ENCODE measurements at places on chromosomes 5 and 9. TPM values are rescaled to one million over a fixed set of nuclear protein-coding genes. Genes with fewer than 3 reads are reported as not detected.

GRCh38 chr5:15326471-15326870, 173.5 kb upstream of the FBXL7 start:
- DNase-seq = no peak
- no peak overlapping the region for H3K4me3 ChIP-seq
- H3K27me3 ChIP-seq = no peaks in the 10 kb centered on the region
- no peak overlapping the region for H3K27ac ChIP-seq

DNA sequence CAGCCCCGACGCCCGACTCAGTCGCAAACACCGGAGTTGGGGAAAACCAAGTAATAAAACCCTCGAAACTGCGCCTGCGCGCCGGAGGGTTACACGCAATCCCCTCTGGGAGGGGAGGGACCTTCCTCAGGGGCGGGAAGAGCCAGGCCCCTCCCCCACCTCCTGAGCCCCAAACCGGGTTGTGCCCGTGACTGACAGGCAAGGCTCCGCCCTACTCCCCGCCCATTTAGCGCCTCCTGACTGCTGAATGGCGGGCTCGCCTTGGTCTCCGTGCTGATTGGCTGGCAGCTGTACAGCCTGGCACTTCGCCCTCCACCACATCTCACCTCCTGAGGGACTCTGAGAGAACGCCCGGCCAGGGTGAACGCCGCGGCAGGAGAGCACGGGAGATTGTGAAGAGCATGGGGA, at the start of gene PRDM9:
Gene PRDM9, plus strand, starts transcription at position 332 of the 408 bp plus-strand sequence. CDS start 1,425 bp downstream, outside the sequence.
- peaks cover 2% of the 10 kb centered on the region for H3K36me3 ChIP-seq
- no peak within 1 kb of the TSS for H3K27ac ChIP-seq
- no peak within 1 kb of the TSS for H3K4me3 ChIP-seq
- no peaks in the 10 kb centered on the region for H3K4me1 ChIP-seq
- H3K27me3 ChIP-seq = no peaks in the 10 kb centered on the region

DNA sequence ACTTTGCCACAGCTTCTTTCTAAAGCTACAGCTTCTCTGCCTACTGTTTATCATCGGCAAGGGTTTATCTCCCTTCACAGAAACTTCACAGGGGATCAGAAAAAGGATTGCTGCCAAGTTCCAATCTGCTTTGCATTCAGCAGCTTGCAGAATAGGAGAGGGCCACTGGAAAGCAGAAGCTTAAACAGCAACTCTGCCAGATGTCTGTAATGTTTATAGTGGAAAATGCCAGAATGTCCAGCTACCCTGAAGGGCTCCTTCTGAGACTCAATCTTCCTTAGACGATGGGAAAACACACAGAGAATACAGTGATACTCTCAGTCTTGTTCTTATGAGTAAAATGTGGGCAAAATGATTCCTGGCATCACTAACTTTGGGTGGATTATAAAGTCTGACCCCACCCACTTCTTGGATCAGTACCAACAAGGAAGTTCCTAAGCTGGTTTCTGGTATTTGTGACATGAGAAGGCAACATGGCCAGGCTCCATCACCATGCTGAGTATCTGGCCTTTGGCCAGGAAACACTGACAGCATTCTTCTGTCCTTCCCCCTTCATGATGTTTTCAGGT, 19.0 kb downstream of the STOM start:
- H3K4me3 ChIP-seq = no peak overlapping the region
- peaks cover 61% of the 10 kb centered on the region for H3K4me1 ChIP-seq
- no peak for DNase-seq
- peaks cover 72% of the 10 kb centered on the region for H3K36me3 ChIP-seq

DNA sequence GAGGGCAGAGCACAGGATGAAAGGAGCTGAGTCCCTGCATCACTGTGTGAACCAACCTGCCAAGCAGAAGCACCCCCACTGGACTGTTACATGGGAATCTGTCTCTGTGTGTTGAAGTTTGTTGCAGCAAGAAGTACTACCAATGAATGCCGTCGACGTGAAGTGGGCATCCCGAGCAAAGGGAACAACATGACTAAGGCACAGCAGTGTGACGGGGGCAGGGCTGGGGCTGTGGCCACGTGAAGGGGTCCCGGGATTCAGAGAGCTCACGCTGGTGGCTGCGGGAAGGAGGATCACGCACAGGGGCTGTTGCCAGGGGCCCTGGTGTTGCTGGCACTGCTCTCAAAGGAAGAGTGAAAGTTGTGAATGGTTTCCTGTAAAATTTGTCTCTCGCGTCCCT, 27.5 kb upstream of the GABBR2 start:
- no peak overlapping the region for H3K27ac ChIP-seq
- peaks cover 9% of the 10 kb centered on the region for H3K36me3 ChIP-seq
- DNase-seq = no peak
- no peaks in the 10 kb centered on the region for H3K4me1 ChIP-seq

GRCh38 chr5:68134033-68134668, 81.4 kb upstream of the PIK3R1 start:
- no peak overlapping the region for H3K4me3 ChIP-seq

- H3K4me3 ChIP-seq = no peak overlapping the region
- peak; percentile 61 for DNase-seq
- no peaks in the 10 kb centered on the region for H3K36me3 ChIP-seq
- H3K27me3 ChIP-seq = peaks cover 16% of the 10 kb centered on the region
These were observed 89.0 kb upstream of the MAP1B start for GRCh38 chr5:72018143-72018803.

SOHLH1 gene
- total RNA-seq = not detected

CCL28 gene
- 10.0 TPM for total RNA-seq

DNA sequence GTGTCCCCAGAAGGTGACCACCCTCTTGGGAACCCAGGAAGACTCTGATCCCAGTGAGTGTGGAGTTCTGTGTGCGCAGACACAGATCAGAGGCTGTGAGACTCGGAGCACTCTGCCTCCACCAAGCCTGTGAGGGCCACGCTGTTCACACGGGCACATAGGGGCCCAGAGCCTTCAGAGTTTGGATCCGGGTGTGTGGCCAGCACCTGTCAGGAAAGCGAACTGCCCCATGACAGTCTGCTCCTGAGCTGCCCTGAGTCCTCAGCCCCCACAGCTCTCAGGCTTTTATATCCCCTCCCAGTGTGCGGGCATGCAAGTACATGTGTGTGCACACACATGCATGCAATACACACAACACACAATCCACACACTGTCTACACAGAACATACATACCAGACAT, 161.8 kb upstream of the IRX2 start:
- peaks cover 2% of the 10 kb centered on the region for H3K36me3 ChIP-seq
- no peak overlapping the region for H3K4me3 ChIP-seq
- H3K4me1 ChIP-seq = no peaks in the 10 kb centered on the region

GRCh38 chr9:136804509-136805206, 3.1 kb upstream of the RABL6 start:
- no peak overlapping the region for H3K4me3 ChIP-seq
- no peak overlapping the region for H3K27ac ChIP-seq
- peaks cover 10% of the 10 kb centered on the region for H3K36me3 ChIP-seq

- H3K27ac ChIP-seq = no peak overlapping the region
- H3K4me1 ChIP-seq = no peaks in the 10 kb centered on the region
- H3K36me3 ChIP-seq = no peaks in the 10 kb centered on the region
- DNase-seq = no peak
- H3K4me3 ChIP-seq = no peak overlapping the region
- peaks cover 45% of the 10 kb centered on the region for H3K27me3 ChIP-seq
These were observed 56.9 kb upstream of the ALDH1A1 start for GRCh38 chr9:73009649-73010288.

DNA sequence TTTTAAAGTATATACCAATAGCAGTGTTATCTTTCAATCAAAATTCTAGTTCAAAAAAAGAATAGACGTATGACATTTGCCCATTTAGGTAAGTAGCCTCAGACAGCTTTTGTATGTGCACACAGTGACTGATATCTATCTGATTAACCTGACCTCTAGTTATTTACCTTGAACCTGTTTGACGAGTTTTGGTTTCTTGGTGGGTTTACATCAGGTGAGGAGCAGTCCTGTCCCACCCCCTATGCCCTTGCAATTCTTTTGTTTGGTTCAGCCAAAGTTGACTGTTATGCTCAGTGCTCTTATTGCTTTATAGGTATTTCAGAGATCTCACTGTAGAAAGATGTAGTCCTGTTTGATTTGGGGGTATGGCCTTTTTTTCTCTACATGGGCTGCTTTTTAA, 147.2 kb downstream of the ISOC1 start:
- H3K4me1 ChIP-seq = no peaks in the 10 kb centered on the region
- no peaks in the 10 kb centered on the region for H3K36me3 ChIP-seq
- no peak overlapping the region for H3K4me3 ChIP-seq
- no peak for DNase-seq

- H3K4me1 ChIP-seq = peaks cover 83% of the 10 kb centered on the region
- DNase-seq = no peak
- H3K27ac ChIP-seq = peak overlapping the region; percentile 85
- H3K4me3 ChIP-seq = no peak overlapping the region
These were observed 23.7 kb downstream of the TRAF1 start for GRCh38 chr9:120902569-120903535.

TAF1L gene
- total RNA-seq = not detected

GRCh38 chr5:115979201-115980041, 17.1 kb downstream of the LVRN start:
- H3K27me3 ChIP-seq = peaks cover 33% of the 10 kb centered on the region
- H3K4me3 ChIP-seq = no peak overlapping the region
- no peak for DNase-seq
- H3K4me1 ChIP-seq = peaks cover 22% of the 10 kb centered on the region

DNA sequence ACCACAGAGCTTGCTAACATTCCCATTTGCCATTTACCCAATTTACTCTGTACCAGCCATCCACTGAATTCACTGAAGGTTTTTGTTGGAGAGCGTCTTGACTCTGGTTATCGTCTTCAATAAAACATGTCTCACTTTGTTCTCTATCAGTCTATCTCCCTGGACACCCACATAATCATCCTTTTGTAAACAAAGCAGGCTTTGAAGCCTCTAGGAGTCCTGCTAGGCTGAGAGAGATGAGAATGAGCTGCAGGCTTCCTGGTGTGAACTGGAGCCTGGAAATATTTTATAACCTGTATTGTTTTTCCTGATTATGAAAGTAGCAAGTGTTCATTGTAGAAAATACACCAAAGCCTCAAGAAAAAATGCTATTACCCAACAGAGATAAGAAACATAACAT, 140.6 kb upstream of the ZNF366 start:
- no peaks in the 10 kb centered on the region for H3K36me3 ChIP-seq
- DNase-seq = no peak
- no peaks in the 10 kb centered on the region for H3K4me1 ChIP-seq
- no peak overlapping the region for H3K27ac ChIP-seq
- peaks cover 3% of the 10 kb centered on the region for H3K27me3 ChIP-seq

PSD2 gene
- not detected for total RNA-seq

DNA sequence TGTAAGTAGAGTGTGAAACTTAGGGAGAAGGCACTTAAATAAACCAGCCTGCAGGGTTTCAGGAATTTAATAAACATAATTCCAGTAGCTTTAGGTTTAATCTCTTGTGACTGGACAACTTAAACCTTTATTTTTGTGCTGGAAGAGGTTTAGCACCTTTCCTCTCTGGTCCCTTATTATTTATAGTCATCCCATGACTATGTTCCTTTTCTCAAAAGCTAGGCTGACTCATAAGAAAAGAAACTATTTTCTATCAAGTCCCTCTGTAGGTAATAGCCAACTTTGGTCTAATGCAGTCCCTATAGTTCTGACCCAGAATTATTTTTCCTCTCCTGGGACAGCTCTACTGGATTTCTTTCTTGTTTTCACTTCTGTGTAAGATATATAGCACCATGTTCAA, 588.9 kb downstream of the NR2F1-AS1 start:
- H3K4me3 ChIP-seq = no peak overlapping the region
- H3K27ac ChIP-seq = no peak overlapping the region
- no peaks in the 10 kb centered on the region for H3K27me3 ChIP-seq
- no peaks in the 10 kb centered on the region for H3K4me1 ChIP-seq
- no peak for DNase-seq

DNA sequence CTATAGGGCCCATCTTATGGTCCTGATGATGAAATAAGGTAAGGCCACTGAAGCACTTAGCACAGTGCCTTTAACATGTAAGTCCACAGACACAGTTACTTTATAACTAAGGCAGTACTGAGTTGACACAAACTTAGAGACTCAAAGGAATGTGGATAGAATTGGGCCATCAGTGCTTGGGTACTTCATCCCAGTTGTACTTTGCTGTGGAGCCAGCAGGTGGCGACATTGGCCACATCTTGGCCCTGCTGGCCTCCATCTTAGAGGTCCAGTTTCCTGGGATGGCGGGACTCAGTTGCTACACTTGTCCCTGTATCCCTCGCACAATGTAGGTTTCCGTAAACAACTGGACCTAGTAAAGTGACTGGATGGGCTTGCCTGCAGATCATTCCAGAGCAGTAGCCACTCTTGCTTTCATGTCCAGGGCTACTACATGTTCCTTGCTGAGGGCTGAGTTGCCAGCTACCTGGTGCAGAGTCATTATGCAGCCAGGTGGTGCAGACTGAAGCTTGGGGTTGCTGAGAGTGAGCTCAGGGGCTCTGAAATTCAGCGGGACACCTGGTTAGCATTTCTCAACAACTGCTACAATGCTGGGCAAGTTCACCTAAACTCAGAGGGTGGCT, 10.6 kb downstream of the MTAP start:
- no peaks in the 10 kb centered on the region for H3K27me3 ChIP-seq
- H3K36me3 ChIP-seq = peaks cover 31% of the 10 kb centered on the region
- peaks cover 32% of the 10 kb centered on the region for H3K4me1 ChIP-seq
- DNase-seq = peak; percentile 75

CRHBP gene
- total RNA-seq = 0.20 TPM

NOL6 gene
- total RNA-seq = 34.3 TPM

- H3K36me3 ChIP-seq = no peaks in the 10 kb centered on the region
- no peaks in the 10 kb centered on the region for H3K4me1 ChIP-seq
- no peak overlapping the region for H3K4me3 ChIP-seq
- no peak overlapping the region for H3K27ac ChIP-seq
These were observed 61.2 kb downstream of the ZNF366 start for GRCh38 chr5:72445969-72446368.

GNA14 gene
- not detected for total RNA-seq

GRCh38 chr9:135136481-135136880, 49.0 kb downstream of the OLFM1 start:
- no peak overlapping the region for H3K27ac ChIP-seq
- no peaks in the 10 kb centered on the region for H3K27me3 ChIP-seq
- H3K36me3 ChIP-seq = no peaks in the 10 kb centered on the region

NME5 gene
- total RNA-seq = not detected

- H3K27me3 ChIP-seq = peaks cover 40% of the 10 kb centered on the region
- no peaks in the 10 kb centered on the region for H3K4me1 ChIP-seq
- no peak for DNase-seq
- no peaks in the 10 kb centered on the region for H3K36me3 ChIP-seq
These were observed 344.5 kb downstream of the EBF1 start for GRCh38 chr5:158755221-158755620.
